Activated T-cell treated with anti-CD3 and anti-CD28 coated beads, Interleukin-2, amount 50 U/mL, for 72 hours (primary cell): ENCODE measurements at places on chromosomes 11 and 22.
A peak's percentile ranks its signal among the peaks of the same experiment; 100 is the strongest.

GRCh38 chr11:30392221-30392784 lies 69.4 kb downstream of the ARL14EP start:
- no peak for DNase-seq

DNA sequence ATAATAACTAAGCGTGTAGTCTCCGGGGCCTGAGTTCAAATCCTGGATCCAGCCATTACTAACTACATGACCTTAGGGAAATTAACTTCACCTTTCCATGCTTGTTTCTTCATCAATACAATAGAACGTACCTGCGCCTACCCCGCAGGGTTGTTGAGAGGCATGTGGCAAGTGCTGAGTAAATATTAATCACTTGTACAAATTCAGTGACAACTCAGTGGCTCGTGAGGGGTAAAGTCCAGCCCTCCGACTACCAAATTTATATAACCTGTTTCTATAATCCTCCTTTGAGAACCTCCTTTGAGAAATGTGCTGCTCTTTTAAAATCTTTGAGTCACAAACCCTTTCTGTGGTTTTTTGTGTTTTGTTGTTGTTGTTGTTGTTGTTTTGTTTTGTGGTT lies 49.8 kb downstream of the FEZ1 start:
- no peak for DNase-seq

GRCh38 chr11:69909561-69910518 lies 90.6 kb upstream of the FGF3 start:
- peak; percentile 15 for DNase-seq

GRCh38 chr11:111736181-111736590 lies 30.0 kb downstream of the PPP2R1B start:
- no peak for DNase-seq

- no peak for DNase-seq
Observed at GRCh38 chr11:113077379-113077778, 116.2 kb downstream of the NCAM1 start.

- DNase-seq = no peak
Observed at GRCh38 chr11:76835928-76836612, 24.6 kb upstream of the ACER3 start.

DNA sequence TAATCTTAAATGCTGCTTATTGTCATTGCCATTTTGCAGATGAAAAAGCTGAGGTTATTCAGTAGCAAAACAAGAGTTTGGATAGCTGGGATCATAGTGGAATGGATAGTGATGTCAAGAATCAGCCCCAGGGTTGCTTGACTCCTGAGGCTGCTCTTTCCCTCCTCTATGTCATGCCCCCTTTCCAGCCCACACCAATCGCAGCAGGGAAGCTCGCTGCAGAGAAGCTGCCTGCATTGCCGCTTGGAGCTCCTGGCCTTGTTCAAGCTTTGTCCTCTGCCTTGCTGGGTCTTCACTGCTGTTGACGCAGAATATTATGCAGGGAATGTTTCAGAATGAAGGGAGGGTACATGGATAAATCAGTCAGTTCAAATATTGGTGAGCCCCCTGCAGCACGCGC lies 128.8 kb upstream of the RASSF10 start:
- no peak for DNase-seq

- DNase-seq = no peak
Observed at GRCh38 chr22:25658633-25659032, 83.4 kb upstream of the MYO18B start.

- no peak for DNase-seq
Observed at GRCh38 chr11:68935066-68935465, 31.4 kb downstream of the IGHMBP2 start.

- DNase-seq = no peak
Observed at GRCh38 chr11:125382314-125382791, 113.7 kb downstream of the FEZ1 start.

DNA sequence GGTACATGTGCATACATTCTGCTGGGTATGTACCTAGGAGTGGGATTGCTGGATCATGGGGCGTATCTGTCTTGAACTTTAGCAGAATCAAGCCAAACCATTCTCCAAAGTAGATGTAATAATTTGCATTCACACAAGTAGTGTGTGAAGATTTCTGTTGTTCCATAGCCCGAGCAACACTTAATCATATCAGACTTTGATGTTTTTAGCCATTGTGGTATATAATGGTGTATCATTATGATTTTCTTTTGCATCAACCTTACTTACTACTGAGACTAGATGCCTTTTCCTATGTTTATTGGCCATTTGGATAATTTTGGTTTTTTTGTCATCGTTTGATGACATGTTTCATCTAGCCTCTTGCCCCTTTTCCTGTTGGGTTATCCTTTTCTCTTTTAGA lies 72.0 kb upstream of the TNRC6B start:
- DNase-seq = no peak

- peak; percentile 46 for DNase-seq
Observed at GRCh38 chr11:123062892-123063825, 1.2 kb upstream of the HSPA8 start.

DNA sequence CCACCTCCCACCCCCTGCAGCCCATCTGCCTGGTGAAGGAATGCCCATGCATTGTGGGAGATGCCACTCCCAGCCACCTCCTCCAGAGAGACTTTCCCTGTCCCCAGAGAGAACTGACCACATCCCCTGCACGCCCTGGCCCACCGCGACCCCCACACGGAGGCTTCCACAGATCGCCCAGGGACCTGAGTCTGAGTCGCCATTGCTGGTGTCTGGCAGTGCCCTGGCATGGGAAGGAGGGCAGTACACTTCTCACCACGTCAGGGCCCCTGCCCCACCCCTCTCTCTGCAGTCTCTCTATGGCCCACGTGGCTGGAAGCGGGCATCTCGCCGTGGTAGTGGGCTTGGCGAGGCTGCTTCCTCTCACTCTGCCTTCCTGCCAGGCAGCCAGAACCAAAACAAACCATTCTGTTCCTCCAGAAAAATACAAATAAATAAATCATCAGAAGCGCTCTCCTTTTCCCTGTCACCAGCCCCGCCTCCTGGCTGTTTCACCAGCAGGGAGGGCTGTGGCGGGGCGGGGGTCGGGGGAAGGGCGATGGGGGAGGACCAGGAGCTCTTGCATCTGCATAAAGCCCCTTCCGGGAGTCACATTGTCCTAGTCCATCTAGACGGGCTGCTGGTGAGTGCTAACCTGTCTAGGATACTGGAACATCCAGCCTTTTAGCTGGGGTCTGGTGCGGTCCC lies 20.9 kb downstream of the SHISAL1 start:
- no peak for DNase-seq

DNA sequence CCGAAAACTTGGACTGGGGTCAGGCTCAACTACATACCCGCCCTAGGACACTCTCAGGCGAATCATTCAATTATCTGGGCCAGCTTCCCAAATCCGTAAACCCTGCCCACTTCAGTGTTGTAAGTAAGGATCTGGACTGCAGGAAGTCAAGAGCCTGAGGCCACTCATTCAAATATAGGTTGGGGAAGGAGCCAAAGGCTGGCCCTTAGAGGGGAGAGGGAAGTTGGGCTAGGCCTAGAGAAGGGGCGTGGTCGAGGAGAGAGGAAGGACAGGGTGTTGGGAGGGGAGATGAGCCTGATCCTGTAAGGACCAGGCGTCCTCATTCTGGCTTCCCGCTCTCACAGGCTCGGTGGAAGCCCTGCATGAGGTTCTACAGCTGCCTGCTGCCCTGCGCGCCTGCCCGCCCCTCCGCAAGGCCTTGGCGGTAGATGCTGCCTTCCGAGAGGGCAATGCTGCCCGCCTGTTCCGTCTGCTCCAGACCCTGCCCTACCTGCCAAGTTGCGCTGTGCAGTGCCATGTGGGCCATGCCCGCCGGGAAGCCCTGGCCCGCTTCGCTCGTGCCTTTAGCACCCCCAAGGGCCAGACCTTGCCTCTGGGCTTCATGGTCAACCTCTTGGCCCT lies 3.0 kb downstream of the SAC3D1 start:
- no peak for DNase-seq

DNA sequence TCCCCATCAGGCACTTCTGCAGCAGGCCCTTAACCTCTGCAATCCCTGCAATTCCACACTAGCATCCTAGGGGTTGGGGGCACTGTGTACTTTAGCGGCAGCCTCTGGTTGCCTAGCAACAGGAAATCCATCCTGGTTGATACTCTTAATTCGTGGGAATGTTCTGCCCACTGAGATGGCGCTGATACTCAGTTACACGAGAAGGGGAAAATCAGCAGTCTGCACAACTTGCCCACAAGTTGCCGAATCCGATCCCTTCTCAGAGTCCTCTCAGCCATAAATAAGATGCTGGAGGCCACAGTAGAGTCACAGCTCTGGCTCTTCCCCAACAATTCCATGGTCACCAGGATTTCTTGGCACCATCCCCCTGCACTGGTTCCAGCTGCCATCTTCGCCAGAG lies 57.6 kb upstream of the CRYBB3 start:
- DNase-seq = no peak

GRCh38 chr22:44042249-44043218 lies 18.4 kb downstream of the PARVB start:
- no peak for DNase-seq

GRCh38 chr11:9820260-9820659 lies 156.4 kb downstream of the SWAP70 start:
- no peak for DNase-seq

DNA sequence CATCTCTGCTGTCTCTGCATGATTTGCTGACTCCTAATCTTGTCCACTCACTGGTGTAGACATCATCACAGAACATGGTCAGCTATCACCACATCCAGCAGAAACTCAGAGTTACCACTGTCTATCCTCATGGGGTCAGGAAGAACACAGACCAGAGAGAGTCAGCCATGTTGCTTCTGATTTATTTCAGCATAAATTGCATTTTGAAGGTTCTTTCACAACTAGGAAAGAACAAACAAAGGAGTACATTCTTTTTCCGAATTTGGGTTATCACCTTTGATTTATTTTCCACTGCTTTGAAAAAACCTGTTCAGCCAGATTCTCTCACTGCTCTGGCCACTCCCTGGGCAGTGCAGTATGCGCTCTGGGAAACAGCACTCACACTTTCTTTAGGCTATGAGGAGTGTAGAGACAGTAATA lies 172.0 kb upstream of the MTMR2 start:
- DNase-seq = no peak

DNA sequence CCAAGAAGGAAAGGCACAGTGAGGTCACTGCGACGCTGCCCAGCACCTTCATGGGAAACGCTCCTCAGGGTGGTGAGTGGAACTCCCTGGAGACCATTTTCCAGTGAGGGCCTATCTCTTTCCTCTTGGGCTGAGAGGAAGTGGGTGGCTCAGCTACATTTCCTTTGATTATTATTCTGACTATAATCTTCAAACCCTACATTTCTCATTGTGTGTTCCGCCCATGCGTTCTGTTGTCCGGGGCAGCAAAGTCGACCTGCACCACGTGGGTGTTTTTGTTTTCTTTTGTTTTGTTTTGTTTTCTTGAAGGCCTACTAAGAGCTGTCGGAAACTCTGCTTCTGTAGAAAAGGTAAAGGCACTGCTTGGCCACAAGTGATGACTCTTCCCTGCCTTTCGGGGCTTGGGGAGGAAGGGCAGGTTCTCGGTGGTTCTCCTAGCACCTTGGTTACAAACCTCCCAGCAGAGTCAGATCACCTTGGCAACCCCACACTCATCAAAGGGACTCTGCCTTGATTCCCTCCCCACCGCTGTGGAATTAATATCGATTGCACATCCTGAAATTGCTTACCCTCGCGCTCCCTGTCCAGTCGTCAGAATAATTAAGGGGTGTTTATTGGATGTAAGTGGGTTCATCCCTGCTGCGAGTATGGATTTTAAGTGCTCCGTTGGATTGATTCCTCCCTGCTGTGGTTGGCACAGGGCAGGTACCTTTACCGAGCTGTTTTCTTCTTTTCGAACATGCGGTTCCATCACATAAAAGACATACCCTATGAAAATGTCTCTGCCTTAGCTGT lies 7.3 kb downstream of the PARVB start:
- no peak for DNase-seq
